ENCODE measurements at places on chromosomes 6 and 20. TPM values are rescaled to one million over a fixed set of nuclear protein-coding genes. Genes with fewer than 3 reads are reported as not detected.

The RCAN2 gene
- total RNA-seq, result 5.6 TPM

GRCh38 chr6:135224037-135224647 is 43.0 kb downstream of the MYB start:
- no peak for DNase-seq

GRCh38 chr20:39874049-39874893 is 814.8 kb downstream of the MAFB start:
- DNase-seq, result peak; percentile 90

DNA sequence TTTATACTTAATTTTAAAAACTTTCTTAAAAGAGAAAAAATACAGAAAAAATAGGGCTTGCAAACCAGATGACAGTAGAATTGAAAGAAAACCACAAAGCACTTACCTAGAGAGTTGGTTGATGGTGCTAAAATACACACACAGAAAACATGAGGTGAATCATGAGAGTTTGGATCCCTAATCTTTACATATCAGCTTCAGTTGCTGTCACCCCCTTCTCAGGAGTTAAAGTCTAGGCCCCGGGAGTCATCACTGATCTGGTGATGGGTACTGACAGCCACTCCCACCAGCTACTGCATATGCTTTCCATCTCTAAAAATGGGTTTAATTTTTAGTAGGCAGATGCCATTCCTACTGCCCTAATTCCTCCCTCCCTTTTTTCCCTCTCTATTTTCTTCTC is 16.7 kb downstream of the TSBP1 start:
- no peak for DNase-seq

- DNase-seq, result no peak
Observed at GRCh38 chr20:54104781-54105180, 34.4 kb upstream of the BCAS1 start.

The TCP11 gene
- 0.51 TPM for total RNA-seq

The PGC gene
- not detected for total RNA-seq

DNA sequence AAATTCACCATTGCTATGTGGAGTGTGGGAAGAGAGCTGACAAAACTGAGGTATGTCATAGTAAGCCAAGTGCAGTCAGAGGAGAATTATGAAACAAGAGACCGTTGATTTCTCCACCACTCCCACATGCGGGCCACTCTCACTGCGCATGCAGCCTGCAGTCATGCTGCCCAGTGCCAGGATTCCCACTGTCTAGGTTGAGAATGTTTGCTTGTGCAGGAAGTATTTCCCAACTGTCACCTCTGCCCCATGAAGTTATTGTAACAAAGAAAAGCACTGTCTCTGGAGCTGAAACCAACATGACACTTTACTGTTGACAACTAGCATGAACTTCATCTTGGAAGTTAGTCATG is 18.7 kb upstream of the SFT2D1 start:
- DNase-seq, result no peak

- no peak for DNase-seq
Observed at GRCh38 chr6:108521616-108522107, 39.1 kb upstream of the FOXO3 start.

DNA sequence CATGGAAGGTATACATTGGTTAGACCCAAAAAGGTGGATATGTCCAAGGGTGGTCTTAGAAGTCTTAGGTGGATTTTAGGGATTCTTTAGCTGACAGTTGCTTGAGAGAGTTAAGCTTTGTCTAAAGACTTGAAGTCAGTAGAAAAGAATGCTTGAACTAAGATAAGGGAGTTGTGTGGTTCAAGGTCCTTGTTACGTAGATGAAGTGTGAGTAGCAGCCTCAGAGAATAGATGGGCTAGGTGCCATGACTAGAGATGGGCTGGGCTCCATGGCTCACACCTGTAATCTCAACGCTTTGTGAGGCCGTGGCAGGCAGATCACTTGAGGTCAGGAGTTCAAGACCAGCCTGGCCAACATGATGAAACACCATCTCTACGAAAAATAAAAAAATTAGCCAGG is 1.7 kb downstream of the SHLD1 start:
- DNase-seq, result peak; percentile 45

The BTBD9 gene
- 13.4 TPM for total RNA-seq

- DNase-seq, result no peak
Observed at GRCh38 chr20:53837126-53837826, 233.1 kb downstream of the BCAS1 start.

The C20orf141 gene
- total RNA-seq, result not detected

GRCh38 chr6:43983191-43983590 is 144.1 kb downstream of the MRPL14 start:
- DNase-seq, result no peak

- no peak for DNase-seq
Observed at GRCh38 chr6:125742024-125742423, 7.4 kb upstream of the HEY2 start.

The KIF13A gene
- 65.0 TPM for total RNA-seq

GRCh38 chr20:58310291-58310782 is 822 bp downstream of the RAB22A start:
- DNase-seq, result peak; percentile 14

GRCh38 chr6:90403489-90404381 is 107.1 kb upstream of the BACH2 start:
- DNase-seq, result peak; percentile 89

DNA sequence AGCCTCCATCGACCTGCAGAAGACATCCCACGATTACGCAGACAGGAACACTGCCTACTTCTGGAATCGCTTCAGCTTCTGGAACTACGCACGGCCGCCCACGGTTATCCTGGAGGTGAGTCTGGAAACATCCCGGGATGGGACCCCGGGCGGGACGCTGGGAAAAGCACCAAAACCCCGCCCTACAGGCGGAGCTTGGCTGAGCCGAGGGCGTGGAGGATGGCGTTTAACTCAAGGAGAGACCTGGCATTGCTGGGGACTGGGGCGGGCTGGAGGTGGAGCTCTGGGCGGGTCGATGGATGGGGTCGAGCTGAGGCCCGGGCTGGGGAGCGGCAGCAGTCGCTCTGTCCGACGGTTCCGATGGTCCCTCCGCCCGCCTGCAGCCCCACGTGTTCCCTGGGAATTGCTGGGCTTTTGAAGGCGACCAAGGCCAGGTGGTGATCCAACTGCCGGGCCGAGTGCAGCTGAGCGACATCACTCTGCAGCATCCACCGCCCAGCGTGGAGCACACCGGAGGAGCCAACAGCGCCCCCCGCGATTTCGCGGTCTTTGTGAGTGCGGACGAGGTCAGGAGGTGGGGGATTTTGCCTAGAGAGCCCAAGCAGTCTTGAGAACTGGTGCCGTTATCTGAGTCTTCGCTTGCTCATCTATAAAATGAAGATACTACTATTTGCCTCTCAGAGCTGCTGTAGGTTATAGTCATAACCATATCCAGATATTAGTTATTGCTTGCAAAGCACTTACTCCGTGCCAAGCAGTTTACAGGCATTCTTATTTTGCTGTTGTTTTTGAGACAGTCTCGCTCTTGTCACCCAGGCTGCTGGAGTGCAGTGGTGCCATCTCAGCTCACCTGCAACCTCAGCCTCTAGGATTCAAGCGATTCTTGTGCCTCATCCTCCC is 3.8 kb downstream of the SPAG4 start:
- DNase-seq, result peak; percentile 78

- no peak for DNase-seq
Observed at GRCh38 chr6:43776115-43776798, 6.2 kb downstream of the VEGFA start.

The TSPO2 gene
- not detected for total RNA-seq

GRCh38 chr20:2169456-2170088 is 67.9 kb downstream of the STK35 start:
- DNase-seq, result no peak

GRCh38 chr6:26064619-26065257 is 22.5 kb upstream of the HFE start:
- DNase-seq, result peak; percentile 45

GRCh38 chr6:878179-878578 is 185.2 kb upstream of the EXOC2 start:
- no peak for DNase-seq

- DNase-seq, result no peak
Observed at GRCh38 chr20:17627101-17627955, 54.7 kb downstream of the RRBP1 start.

- DNase-seq, result peak; percentile 55
Observed at GRCh38 chr20:50475681-50476292, 34.4 kb upstream of the PTPN1 start.

DNA sequence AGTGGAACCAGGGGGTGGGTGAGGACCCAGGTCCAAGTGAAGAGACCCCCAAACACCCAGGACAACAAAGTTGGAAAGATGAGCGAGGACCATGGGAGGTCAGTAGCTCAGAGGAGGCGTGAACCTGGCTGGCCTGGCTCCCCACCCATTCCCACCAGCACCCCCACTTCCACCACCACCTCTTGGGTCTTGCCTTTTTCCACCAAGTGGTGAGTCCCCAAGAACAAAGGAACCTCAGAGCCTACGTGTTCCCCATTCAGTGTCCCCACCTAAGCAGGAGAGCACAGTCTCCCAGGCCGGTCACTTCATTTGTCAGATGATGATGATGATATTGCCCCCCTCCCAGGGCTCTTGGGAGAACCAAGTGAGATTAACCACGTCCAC is 531 bp upstream of the VWA7 start:
- no peak for DNase-seq

DNA sequence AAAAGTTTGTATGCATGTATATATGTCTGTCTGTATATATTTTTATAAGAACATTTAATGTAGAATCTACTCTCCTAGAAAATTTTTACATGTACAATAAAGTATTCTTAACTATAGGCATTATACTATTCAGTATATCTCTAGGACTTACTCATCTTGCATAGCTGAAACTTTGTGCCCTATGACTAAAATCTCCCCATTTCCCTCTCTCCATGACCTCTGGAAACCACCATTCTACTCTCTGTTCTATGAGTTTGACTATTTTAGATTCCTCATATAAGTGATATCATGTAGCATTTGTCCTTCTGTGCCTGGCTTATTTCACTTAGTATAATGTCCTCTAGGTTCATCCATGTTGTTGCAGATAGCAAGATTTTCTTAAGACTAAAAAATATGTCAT is 205.1 kb upstream of the SMLR1 start:
- DNase-seq, result no peak

GRCh38 chr6:18160911-18161310 is 5.7 kb downstream of the KDM1B start:
- no peak for DNase-seq

The RFX6 gene
- not detected for total RNA-seq

The FAM50B gene
- total RNA-seq, result 11.6 TPM

DNA sequence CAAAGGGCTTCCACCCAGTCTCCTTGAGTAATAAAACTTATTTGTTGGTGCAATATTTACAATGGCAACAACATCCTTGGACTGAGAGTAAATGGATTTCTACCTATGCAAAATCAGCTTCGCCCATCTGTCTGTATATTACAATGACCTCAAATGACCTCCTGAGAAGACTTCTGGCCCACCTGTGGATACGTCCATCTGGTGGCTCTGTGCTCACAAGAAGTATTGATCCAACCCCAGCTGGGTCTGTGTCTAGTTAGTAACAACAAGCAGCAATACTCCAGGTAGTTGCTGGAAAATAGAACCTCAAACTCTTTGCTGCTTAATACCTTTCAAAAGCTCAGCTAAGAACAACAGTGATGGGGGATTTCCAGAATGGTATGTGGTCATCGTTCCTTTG is 34.7 kb upstream of the GSTA4 start:
- no peak for DNase-seq

DNA sequence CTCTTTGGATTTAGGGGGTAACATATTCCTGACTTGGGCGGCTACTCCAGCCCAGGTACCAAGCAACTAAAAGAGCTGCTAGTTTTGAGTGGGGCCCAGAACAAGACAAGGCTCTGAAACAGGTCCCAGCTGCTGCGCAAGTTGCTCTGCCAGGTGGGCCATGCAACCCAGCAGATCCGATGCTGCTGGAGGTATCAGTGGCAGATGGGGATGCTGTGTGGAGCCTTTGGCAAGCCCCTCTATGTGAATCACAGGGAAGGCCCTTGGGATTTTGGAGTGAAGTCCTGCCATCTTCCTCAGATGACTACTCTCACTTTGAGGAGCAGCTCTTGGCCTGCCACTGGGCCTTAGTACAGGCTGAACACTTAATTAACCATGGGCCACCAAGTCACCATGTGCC is 43.7 kb upstream of the VSX1 start:
- no peak for DNase-seq
